ENCODE measurements at places on chromosomes 12 and 14.

- H3K4me3 ChIP-seq = no peak overlapping the region
- H3K27me3 ChIP-seq = no peaks in the 10 kb centered on the region
- H3K4me1 ChIP-seq = no peaks in the 10 kb centered on the region
- H3K36me3 ChIP-seq = no peaks in the 10 kb centered on the region
- no peak overlapping the region for H3K27ac ChIP-seq
Measured at GRCh38 chr12:104516821-104517220, 60.1 kb downstream of the CHST11 start.

- H3K27me3 ChIP-seq = no peaks in the 10 kb centered on the region
- H3K36me3 ChIP-seq = no peaks in the 10 kb centered on the region
- no peak overlapping the region for H3K27ac ChIP-seq
- no peaks in the 10 kb centered on the region for H3K4me1 ChIP-seq
Measured at GRCh38 chr14:33880330-33880729, 70.5 kb downstream of the EGLN3 start.

DNA sequence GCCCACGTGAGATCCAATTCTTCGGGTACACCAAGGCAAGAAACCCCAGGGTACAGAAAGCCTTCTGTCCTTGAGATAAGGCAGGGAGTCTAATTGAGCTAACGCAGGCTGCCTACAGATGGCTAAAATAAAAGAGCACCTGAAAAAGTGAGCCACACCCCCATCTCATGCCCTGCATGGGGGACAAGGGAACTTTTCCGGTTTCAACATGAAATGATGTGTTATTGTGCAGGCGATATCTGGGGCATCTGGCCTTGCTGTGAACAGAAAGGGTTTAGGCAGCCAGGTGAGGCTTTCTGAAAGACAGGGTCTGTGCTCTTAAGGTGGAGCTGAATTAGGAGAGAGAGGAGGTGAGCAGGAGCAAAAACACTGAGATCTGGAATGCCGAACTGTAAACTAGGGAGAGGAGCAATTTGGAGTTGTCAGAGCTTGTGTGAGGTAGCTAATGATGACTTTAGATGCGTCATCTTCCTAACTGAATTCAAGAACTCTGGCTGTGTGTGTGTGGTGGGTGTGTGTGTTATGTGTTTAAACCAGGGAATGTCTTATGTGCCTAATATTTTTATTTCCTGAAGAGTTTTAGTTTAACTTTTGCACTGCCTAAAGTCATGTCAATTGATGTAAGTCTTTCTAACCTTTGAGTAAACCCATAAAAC is 20.1 kb upstream of the LDHB start:
- H3K36me3 ChIP-seq = no peaks in the 10 kb centered on the region
- no peak overlapping the region for H3K4me3 ChIP-seq

- no peak overlapping the region for H3K27ac ChIP-seq
- peaks cover 78% of the 10 kb centered on the region for H3K36me3 ChIP-seq
- no peaks in the 10 kb centered on the region for H3K27me3 ChIP-seq
- H3K4me1 ChIP-seq = no peaks in the 10 kb centered on the region
- no peak for DNase-seq
Measured at GRCh38 chr14:58367296-58367695, 28.4 kb upstream of the TOMM20L start.

DNA sequence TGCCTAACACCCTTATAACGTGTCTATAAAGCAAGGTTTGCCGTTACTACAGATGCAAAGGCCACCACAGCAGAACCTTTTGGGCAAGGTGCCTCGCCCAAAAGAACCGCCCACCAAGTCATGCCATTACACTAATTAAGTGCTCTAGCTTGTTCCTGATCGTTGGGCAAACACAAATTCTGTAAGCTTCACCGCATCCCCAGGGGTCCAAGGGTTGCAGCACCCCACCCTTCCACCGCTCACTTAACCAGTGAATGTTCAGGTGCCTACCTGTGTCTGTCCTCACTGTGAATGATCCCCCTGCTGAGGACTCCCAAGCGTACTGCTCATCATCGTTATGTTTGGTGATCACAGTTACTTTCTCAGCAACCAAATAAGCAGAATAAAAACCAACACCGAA is 1.4 kb downstream of the HSP90AA1 start:
- H3K4me3 ChIP-seq = peak overlapping the region; percentile 94
- no peaks in the 10 kb centered on the region for H3K27me3 ChIP-seq
- no peak for DNase-seq
- peaks cover 32% of the 10 kb centered on the region for H3K4me1 ChIP-seq

GRCh38 chr12:11825278-11825677 is 175.8 kb downstream of the ETV6 start:
- H3K27me3 ChIP-seq = no peaks in the 10 kb centered on the region
- no peak overlapping the region for H3K4me3 ChIP-seq
- H3K27ac ChIP-seq = no peak overlapping the region
- H3K36me3 ChIP-seq = peaks cover 4% of the 10 kb centered on the region

DNA sequence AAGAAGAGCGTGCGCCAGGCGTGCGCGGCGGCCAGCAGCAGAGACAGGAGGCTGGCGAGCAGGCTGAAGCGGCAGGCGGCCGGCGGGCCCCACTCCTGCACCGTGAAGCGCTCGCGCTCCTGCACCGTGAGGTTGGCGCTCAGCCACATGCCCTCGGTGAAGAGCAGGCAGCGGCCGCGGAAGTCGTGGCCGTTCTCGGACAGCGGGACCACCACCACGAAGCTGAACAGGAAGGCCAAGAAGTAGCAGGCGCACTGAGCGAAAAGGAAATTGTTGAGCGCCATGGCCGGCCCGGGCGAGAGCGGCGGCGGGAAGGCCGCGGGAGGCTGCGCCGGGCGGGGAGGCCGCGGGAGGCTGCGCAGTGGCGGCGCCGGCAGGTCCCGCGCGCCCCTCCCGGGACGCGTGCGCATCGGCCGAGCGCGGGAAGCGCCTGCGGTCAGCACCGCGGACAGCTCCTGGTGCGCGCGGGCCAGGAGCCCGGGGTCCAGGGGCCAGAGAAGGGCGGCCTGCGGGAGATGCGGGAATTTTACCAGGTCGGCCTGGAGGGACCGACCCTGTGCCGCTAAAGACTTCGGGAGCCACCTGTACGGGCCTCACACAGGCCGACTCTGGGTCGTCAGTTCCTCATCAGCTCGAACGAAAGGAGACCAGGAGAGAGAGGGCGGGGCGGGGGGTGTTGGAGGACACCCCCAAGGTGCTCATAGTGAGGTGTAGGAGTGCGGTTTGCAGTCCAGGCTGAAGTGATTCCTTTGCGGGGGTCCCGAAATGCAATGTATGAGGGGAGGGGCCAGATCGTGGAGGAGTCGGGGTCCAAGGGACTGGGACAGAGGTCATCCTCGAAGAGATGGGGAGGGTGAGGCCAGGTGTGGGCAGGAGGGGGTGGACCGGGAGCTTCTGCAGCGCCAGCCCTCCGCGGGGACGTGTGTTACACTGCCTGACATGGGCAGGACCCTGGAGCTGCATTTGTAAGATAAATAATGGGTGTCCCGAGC is at the start of gene TMEM179:
TSS of gene TMEM179 (minus strand) at position 315 of the 992 bp plus-strand sequence. CDS start at position 284, 31 bp downstream.
- H3K27ac ChIP-seq = peak within 1 kb of the TSS; percentile 80
- H3K4me3 ChIP-seq = no peak within 1 kb of the TSS
- peak; percentile 76 for DNase-seq
- peaks cover 49% of the 10 kb centered on the region for H3K4me1 ChIP-seq
- no peaks in the 10 kb centered on the region for H3K36me3 ChIP-seq
- no peaks in the 10 kb centered on the region for H3K27me3 ChIP-seq

DNA sequence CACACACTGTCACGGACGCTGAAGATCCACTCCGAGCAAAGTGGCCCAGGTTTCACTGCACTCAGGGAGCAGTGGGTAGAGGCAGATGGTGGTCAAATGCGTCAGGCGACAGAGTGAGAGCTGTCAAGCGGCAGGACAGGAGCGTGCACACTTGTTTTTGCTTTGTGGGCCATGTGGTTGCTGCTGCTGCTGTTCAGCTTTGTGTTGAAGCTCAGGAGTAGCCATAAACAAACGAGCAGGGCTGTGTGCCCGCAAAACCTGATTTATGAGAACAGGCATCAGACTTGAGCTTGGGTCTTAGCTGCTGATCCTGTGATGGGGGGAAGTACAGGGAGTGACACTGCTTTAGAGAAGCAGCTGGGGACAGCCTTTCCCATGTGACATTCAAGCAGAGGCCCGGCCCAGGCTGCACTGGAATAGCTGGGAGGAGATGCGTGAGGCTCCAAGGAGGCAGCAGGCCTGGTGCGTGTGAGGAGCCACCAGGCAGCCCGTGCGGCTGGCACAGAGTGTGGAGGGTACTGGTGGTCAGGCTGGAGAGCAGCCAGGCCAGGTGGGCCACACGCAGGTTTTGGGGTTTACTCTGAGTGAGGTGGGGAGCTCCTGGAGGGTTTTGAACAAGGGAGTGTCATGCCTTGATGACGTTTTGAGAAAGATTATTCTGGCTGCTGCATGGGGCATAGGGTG is 31.1 kb upstream of the ASPG start:
- no peaks in the 10 kb centered on the region for H3K36me3 ChIP-seq
- H3K4me1 ChIP-seq = peaks cover 7% of the 10 kb centered on the region
- no peak for DNase-seq

DNA sequence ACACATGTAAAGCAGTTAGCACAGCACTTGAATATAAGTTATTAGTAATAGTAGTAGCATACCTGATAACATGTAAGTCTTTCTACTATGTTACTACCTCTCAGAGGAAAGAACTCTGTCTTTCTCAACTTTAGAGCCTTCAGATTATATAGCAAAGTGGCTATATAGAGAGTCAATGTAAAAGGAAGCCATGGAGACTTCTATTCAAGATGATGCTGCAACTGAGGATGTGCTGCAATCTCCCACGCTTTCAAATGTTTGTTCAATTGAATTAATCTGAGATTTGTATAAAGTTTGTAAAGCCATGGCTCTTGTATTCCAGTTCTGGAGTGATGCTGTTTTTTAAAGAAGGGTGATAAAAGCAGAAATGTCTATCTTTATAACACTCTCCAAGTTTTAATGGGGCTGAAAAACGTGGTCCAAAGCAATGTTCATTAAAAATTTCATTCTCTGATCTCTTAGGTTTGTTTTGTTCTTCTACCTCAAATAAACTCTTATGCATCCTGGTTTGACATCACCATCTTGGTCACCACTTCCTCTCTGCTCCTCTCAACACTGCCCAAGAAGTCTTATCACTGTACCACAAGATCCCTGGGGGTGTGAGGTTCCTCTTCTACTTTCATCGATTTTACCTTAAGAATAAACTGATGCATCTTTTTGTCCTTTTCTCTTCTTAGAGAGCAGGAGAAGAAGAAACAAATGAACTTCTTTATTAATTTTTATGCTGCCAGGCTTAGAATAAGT is 40.6 kb downstream of the C12orf42 start:
- no peak for DNase-seq
- no peaks in the 10 kb centered on the region for H3K27me3 ChIP-seq
- no peaks in the 10 kb centered on the region for H3K4me1 ChIP-seq
- no peak overlapping the region for H3K27ac ChIP-seq
- H3K36me3 ChIP-seq = no peaks in the 10 kb centered on the region

DNA sequence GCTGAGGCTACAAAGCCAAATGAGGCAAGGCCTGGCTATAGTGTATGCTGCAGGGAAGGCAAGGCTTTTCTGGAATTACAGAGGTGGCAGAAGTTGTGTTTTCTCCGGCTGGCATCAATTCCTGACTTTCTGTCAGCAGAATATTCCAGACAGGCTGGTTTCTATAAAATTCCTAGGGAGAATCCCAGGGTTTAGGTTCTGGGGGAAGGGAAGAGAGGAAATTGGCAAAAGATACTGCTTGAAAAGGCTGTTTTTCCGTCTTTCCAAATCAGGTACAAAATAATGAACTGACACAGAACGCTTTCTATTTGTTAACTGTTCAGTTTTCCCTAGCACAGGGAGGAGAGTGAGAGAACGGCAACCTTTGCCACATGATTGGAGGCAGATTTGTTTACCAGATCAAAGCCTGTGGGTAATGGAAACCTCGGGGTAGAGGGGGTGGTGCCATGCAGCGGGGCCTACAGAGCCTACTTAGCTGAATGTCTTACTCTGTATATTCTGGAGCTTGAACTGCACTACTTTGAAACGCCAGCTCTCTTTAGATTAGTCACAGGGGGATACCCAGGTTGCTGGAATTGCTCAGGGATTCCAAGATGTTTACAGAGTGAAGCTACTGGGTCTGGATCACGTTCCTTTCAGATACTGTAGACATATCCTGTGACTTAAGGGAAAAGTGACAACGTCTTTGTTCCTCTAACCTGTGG is 65.8 kb upstream of the DACT1 start:
- H3K27ac ChIP-seq = no peak overlapping the region
- H3K36me3 ChIP-seq = no peaks in the 10 kb centered on the region
- H3K4me1 ChIP-seq = no peaks in the 10 kb centered on the region
- no peak overlapping the region for H3K4me3 ChIP-seq

GRCh38 chr14:103104654-103105452 is 10.3 kb downstream of the EXOC3L4 start:
- H3K27me3 ChIP-seq = peaks cover 25% of the 10 kb centered on the region
- peak; percentile 91 for DNase-seq
- peak overlapping the region; percentile 57 for H3K4me3 ChIP-seq
- H3K36me3 ChIP-seq = no peaks in the 10 kb centered on the region

GRCh38 chr14:85934123-85934885 is 404.4 kb downstream of the FLRT2 start:
- H3K27ac ChIP-seq = peak overlapping the region; percentile 64
- H3K4me3 ChIP-seq = peak overlapping the region; percentile 70
- no peaks in the 10 kb centered on the region for H3K36me3 ChIP-seq
- no peaks in the 10 kb centered on the region for H3K27me3 ChIP-seq
